Aortic smooth muscle cell (primary cell): ENCODE measurements at places on chromosomes 5 and 9. TPM values are rescaled to one million over a fixed set of nuclear protein-coding genes. Genes with fewer than 3 reads are reported as not detected.

Gene MPDZ
- 48.6 and 59.3 TPM in 2 replicates for total RNA-seq

Gene SHLD3
- 3.0 and 3.2 TPM in 2 replicates for total RNA-seq

Gene RAB3C
- not detected in 2 replicates for total RNA-seq

Gene NRARP
- 0.25 and 0.53 TPM in 2 replicates for total RNA-seq

Gene NPR2
- 21.5 and 34.6 TPM in 2 replicates for total RNA-seq

Gene TNFSF15
- 0.19 and 1.3 TPM in 2 replicates for total RNA-seq

Gene CCNB1
- total RNA-seq: 81.9 and 124 TPM in 2 replicates

Gene TMEM203
- total RNA-seq: 28.7 and 34.1 TPM in 2 replicates

Gene GFI1B
- 0.19 TPM in 1 of 2 replicates, not detected in the other for total RNA-seq

Gene SARDH
- total RNA-seq: 2.5 and 7.4 TPM in 2 replicates

Gene ZBTB5
- 6.3 and 7.0 TPM in 2 replicates for total RNA-seq

Gene HAVCR2
- 0.26 and 0.56 TPM in 2 replicates for total RNA-seq

Gene LCN15
- total RNA-seq: not detected in 2 replicates

Gene SLC25A48
- not detected in 2 replicates for total RNA-seq

Gene AGXT2
- total RNA-seq: not detected in 2 replicates

Gene SPINK7
- not detected in 2 replicates for total RNA-seq

Gene EPB41L4A
- 9.1 and 11.9 TPM in 2 replicates for total RNA-seq

Gene KIF27
- total RNA-seq: 3.4 and 3.9 TPM in 2 replicates

Gene PTGDS
- total RNA-seq: 9.8 and 21.8 TPM in 2 replicates
